Stimulated activated CD4-positive, alpha-beta T cell treated with anti-CD3 and anti-CD28 coated beads, Interleukin-2, amount 100 ng/mL, for 4 hours (primary cell): ENCODE measurements at places on chromosomes 4 and X.

GRCh38 chr4:26452565-26453531 lies 37.4 kb downstream of the CCKAR start:
- DNase-seq = no peak

GRCh38 chrX:71627588-71628404 lies 9.5 kb upstream of the CXCR3 start:
- DNase-seq = no peak

GRCh38 chrX:8403988-8404387 lies 60.6 kb upstream of the VCX3B start:
- no peak for DNase-seq

DNA sequence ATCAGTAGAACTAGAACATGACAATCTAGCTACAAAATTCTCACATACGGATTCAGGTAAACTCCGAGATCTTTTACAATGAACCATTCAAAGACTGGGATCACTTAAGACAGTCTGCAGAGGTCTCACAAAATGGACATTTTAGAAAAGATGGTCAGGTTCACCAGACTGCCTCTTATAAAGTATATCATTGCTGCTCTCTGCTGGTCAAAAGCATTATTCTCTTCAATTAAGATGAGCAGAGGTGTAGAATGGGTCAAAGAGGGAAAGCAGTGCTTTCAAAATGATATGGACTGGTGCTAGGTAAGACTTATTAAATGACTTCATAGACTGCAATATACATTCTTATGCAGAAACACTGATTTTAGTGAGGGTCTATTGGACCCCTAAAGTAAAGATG lies 434.7 kb downstream of the PACRGL start:
- DNase-seq = no peak

GRCh38 chrX:117274965-117275364 lies 812.2 kb upstream of the CT83 start:
- no peak for DNase-seq

DNA sequence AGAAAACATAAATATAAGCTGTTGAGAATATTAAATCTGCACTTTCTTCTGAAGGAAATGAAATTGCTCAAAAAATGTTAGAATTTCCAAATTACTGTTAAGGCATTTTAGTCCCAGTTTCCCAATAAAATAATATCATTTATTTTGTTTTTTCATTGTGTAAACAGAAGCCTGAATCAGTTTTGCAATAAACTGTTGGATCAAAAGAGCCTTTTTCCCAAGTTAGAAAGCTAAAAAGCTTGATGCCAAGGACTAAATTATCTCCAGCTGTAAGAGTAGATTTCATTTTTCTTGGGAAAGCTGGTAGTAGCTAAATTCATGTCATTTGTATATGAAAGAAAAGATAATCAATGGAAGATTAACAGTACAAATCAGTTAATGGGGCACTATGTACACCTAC lies 95.8 kb downstream of the RNF150 start:
- DNase-seq = no peak

DNA sequence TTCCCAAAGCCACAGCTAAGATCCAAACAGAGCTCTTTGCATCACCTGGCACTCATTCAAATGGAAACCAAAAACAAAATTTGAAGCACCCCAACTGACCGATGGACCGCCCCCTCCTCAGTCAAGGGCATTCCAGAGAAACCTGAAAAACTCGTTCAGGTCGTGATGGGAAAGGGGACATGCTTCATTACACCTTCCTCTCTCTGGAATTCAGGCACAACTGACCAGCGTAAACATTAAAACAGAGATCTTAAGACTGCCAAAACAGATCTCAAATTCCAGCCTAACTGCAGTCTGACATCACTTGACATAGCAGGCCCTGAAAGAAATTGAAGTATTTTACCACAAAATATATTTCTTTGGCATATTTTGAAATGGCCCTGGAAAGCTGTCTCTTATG lies 28.5 kb downstream of the PTTG2 start:
- no peak for DNase-seq

- no peak for DNase-seq
Measured at GRCh38 chr4:176592976-176593670, 199.6 kb downstream of the VEGFC start.

- DNase-seq = no peak
Measured at GRCh38 chr4:40471923-40472322, 136.8 kb downstream of the CHRNA9 start.

DNA sequence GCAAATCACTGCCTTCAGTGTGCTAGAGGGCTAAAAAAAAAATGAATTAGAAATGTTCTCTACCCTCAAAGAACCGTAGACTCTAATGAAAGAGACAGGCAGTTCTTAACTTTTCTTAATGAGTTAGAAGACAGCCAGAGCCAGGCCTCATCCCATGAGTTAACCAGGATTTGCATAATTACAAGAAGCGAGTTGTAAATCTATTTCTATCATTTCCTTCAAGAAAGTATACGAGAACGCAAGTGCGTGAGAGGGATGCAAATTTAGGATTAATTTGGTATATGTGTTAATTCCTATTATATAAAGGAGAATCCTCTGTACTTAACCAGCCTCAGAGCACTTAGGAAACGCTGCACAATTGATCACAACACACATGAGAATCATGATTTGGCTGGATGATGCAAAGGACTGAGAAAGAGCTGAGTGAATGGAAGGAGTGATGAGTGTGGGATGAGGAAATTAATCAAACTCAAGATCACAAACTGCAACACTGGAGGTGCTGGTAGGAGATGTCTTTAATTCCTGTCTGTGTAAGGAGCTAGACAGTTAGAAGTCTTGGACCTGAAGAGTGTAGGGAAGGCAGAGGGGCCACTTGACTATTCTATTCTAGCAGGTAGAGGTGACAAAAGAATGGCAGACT lies 157.2 kb downstream of the ATP10D start:
- no peak for DNase-seq

GRCh38 chr4:167903291-167903721 lies 189.0 kb upstream of the ANXA10 start:
- no peak for DNase-seq
